Naive thymus-derived CD8-positive, alpha-beta T cell (primary cell): ENCODE measurements at places on chromosomes 1 and 21. TPM values are rescaled to one million over a fixed set of nuclear protein-coding genes. Genes with fewer than 3 reads are reported as not detected.

- no peak for DNase-seq
- no peak overlapping the region for H3K4me3 ChIP-seq
- no peaks in the 10 kb centered on the region for H3K4me1 ChIP-seq
- H3K27ac ChIP-seq: no peak overlapping the region
Observed at GRCh38 chr1:85363521-85363920, 87.1 kb upstream of the BCL10 start.

The FGGY gene
- 6.4 TPM for polyA plus RNA-seq

The NKAIN1 gene
- polyA plus RNA-seq: not detected

The ESPN gene
- 0.81 TPM for polyA plus RNA-seq

The OR2T29 gene
- not detected for polyA plus RNA-seq

DNA sequence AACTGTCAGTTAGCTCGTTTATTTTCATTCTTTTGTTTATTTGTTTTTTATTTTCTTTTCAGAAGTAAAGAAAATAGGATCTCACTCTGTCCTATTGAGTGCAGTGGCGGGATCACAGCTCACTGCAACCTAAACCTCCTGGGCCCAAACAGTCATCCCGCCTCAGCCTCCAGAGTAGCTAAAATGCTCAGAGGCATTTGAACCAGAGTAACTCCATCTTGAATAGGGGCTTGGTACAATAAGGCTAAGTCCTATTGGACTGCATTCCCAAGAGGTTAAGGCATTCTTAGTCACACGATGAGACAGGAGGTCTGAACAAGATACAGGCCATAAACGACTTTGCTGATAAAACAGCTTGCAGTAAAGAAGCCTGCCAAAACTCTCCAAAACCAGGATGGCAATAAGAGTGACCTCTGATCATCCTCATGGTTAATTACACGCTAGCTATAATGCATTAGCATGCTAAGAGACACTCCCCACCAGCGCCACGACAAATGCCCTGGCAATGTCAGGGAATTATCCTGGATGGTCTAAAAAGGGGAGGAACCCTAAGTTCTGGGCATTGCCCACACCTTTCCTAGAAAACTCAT, 13.1 kb upstream of the COP1 start:
- H3K4me1 ChIP-seq: no peaks in the 10 kb centered on the region
- H3K27ac ChIP-seq: no peak overlapping the region
- peaks cover 28% of the 10 kb centered on the region for H3K27me3 ChIP-seq
- H3K4me3 ChIP-seq: no peak overlapping the region
